CD8-positive, alpha-beta memory T cell (primary cell): ENCODE measurements at places on chromosomes 2 and 18.

DNA sequence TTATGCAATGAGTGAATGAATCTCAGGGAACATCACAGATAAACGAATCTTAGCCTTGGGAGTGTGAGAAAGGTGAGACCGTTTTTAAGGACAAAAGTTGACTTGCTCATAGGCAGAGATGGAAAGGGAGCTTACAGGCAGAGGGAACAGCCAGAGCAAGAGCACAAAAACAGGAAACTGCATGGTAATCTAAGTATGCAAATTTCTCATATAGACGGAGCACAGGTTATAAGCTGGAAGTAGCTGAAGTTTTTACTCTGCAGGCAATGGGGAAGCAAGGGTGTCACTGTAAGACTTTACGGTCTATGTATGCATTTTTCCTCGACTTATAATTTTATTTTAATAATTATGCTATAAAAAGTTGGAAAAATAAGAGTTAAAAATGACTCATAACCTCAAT is 44.8 kb upstream of the STRN start:
- no peak for DNase-seq

GRCh38 chr2:237877576-237878307 is 18.3 kb downstream of the RAMP1 start:
- DNase-seq: no peak

DNA sequence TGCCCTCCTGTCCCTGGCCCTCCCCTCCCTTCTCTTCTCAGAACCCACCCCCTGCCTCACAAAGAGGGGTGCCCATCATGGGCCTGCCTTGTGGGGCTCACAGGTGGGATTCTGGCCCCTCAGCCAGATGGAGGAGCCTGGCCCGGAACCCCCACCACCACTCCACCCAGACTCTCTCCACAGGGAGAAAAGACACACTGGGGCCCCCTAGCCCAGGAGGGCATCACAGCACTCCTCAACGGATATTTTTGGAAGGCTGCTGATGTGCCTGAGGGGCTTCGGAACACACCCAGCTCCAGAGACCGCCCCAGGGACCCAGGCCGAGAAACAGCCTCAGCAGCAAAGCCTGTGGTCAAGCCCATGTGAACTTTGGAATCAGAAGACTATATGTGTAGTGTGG is 9.9 kb downstream of the KCNIP3 start:
- no peak for DNase-seq

DNA sequence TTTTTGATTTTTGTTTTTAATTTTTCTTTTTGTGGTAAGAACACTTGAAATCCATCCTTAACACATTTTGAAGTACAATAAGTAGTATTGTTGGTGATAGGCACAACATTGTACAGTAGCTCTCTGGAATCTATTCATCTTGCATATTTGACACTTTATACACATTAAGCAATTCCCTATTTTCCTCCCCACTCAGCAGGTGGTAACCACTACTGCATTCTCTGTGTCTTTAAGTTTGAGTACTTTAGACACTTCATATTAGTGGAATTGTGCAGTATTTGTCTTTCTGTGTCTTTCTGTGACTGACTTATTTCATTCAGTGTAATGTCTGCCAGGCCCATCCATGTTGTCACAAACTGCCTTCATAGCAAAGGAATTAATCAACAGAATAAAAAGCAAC is 471.7 kb upstream of the CDH20 start:
- no peak for DNase-seq

DNA sequence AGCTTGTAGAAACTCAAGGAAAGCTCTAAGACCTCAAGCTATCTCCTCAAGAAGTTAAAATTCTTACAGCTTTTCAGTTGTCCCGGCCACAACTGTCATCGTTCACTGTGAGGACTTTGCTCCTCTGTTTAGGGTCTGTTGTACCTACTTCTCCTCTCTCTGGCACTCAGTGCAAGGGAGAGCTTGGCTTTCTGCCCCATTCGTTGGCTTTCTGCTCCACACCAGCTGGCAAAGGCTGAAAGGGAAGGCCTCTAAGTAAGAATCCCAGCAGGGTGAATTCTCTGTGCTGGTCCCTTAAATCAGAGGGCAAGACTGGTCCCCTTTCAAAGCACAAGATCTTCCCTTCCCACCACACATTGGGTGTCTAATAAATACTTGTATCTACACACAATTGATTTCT is 17.3 kb downstream of the ZBTB7C start:
- no peak for DNase-seq

DNA sequence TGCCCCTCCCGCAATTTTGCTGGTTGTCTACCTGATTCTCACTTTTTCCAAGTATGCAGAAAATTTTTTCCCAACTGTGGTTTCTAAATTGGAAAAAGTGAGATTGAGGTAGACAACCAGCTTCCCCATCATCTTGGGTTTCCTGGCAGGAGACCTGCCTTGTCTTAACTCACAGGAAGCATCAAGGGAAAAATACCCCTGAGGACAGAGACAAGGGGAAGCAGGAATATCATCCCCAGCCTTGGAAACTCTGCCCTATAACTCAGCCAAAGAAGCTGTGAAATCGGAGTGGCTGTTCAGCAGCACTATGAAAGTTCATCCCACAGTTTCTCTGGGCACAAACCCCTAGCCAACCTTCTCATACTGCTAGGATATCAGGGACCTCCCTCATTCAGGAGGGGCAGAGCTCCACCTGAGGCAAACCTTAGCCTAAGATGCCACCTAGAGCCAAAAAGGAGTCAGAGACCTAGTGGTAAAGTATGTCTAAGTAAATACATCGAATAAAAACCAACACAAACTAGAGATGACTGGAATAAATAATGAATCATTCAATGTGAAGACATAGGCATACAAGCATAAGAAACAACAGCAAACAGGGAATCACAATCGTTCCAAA is 68.2 kb downstream of the ZSWIM2 start:
- DNase-seq: no peak

- no peak for DNase-seq
Observed at GRCh38 chr2:213818436-213818835, 534.2 kb downstream of the SPAG16 start.

GRCh38 chr2:121244616-121245015 is 40.4 kb downstream of the TFCP2L1 start:
- DNase-seq: no peak

DNA sequence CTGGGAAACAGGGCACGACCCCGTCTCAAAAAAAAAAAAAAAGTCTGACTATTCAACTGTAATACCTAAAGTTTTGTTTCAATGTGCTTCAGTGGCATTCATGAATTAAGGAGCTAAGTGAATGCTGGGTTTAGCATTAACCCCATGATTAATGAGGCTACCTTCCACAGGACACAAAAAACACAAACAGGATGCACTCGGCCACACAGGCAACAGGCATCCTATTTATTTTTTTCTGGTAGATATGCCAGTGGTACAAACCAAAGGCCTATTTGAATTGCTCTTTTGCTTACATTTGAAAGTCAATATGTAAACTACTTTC is 48.3 kb downstream of the CDH2 start:
- DNase-seq: no peak

DNA sequence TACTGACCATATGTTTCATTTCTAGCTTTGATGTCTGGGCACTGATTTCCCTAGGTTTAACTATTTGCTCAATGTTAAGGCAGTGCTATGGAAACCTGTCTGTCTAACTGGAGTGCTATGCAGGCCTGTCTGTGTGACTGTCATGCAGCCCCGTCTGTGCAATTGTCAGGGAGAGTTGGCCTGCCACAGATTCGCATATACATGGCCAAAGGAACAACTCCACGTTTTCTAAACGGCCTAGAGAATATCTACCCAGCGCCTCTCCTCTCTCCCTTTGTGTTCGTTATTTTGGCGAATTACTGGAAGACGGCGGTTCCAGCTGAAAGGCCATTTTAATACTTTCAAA is 59.6 kb upstream of the PSME4 start:
- DNase-seq: no peak

GRCh38 chr18:70377857-70378701 is 89.2 kb downstream of the SOCS6 start:
- no peak for DNase-seq

- DNase-seq: no peak
Observed at GRCh38 chr2:1754461-1755170, 10.3 kb upstream of the PXDN start.
